Pulmonary artery endothelial cell (primary cell): ENCODE measurements at places on chromosomes 1 and 21. TPM values are rescaled to one million over a fixed set of nuclear protein-coding genes. Genes with fewer than 3 reads are reported as not detected.

CDC14A gene
- 12.6 and 13.3 TPM in 2 replicates for total RNA-seq

KRTAP21-2 gene
- total RNA-seq: not detected in 2 replicates

TFF2 gene
- not detected in 2 replicates for total RNA-seq

DNM3 gene
- 0.59 and 2.4 TPM in 2 replicates for total RNA-seq

AMPD1 gene
- total RNA-seq: not detected in 2 replicates

MRPL55 gene
- 58.7 and 73.1 TPM in 2 replicates for total RNA-seq

FOXE3 gene
- total RNA-seq: 0.04 TPM in 1 of 2 replicates, not detected in the other

CASQ1 gene
- total RNA-seq: not detected in 2 replicates

CCT3 gene
- total RNA-seq: 627 and 951 TPM in 2 replicates

CORT gene
- 0.13 TPM in 1 of 2 replicates, not detected in the other for total RNA-seq

HAPLN2 gene
- total RNA-seq: not detected in 2 replicates

CCDC190 gene
- total RNA-seq: 3.8 and 4.0 TPM in 2 replicates

APCS gene
- not detected in 2 replicates for total RNA-seq

PRKCZ gene
- total RNA-seq: 0.59 and 1.8 TPM in 2 replicates

PODN gene
- 0.26 and 0.60 TPM in 2 replicates for total RNA-seq

C21orf91 gene
- total RNA-seq: 4.7 and 8.1 TPM in 2 replicates

FAM72C gene
- 0.66 and 3.7 TPM in 2 replicates for total RNA-seq
